ENCODE measurements at places on chromosomes 4 and X.

GRCh38 chrX:51456814-51457213 lies 39.6 kb downstream of the NUDT11 start:
- no peak for DNase-seq

- DNase-seq: no peak
These were observed 45.5 kb downstream of the SGMS2 start for GRCh38 chr4:107870236-107870635.

DNA sequence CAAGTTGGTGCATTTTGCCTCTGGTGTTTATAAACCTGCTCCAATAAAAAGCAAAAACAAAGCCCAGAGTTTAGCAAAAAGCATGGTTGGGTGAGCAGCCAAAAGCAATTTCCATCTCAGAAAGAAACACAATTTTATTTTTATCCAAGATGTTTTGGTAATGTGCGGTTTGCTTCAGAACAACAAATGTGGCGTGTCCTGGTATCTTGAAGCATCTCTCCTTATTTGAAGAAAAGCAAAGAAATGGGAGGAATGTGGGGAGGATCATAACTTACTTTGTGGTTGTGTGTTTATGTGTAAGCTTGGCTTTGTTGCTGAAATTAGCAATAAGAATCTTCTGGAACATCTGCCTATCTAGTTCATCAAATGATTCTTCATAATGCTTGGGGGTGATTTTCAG lies 88.3 kb upstream of the DDX3X start:
- no peak for DNase-seq

DNA sequence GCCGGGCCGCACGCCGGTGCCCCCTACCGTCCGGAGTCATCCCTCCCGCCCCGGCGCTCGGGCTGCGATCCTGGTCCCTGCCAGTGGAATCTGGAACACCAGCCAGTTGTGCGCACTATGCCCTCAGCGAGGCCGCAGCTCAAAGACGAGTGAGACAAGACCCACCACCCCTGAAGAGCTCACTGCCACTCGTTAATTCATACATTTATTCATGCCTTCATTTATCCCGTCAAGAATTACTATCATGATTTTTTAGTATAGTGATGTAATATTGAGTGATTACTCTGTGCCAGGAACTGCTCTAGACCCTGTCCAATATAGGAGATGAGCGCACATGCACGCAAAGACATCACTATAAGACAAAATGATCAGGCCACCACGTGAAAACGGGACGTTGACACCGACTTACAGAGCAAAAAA lies 247 bp upstream of the PPA2 start:
- DNase-seq: peak; percentile 80

DNA sequence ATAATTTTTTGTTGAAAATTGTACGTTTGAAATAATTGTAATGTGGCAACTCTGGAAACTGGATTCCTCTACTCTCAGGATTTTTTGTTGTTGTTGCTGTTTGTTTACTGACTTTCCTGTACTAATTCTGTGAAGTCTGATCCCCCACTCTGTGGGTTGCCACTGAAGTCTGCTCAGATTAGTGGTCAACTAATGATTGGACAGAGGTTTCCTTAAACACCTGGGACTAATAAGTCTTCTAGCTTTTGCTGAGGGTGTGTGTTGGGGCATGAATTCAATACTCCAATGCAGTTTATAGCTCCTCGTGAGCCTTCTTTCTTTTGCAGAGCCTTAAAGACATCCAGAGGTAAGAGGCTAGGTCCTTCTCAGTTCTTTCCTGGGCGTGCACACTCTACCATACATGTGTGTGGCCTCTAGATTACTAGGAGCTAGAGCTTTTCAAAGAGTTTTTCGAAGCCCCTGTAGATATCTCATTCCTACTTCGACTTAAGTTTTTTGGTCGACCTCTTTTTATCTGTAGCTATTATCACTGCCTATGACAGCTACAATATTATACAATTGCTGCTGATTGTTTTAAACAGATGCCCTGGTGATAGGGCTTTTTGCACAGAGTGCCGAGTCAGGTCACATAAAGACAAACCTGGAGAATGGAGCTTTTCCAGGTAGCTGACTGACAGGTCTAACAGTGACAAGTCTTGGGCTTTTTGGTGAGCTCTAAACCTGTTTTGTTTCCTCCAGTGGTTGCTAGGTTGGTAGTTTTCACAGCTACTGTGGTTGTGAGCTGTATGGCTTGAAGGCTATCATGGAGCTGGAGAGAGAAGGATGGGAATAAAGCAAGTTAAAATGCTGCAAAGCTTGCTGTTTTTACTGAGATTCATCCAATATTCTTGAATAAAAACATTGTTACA lies 34.0 kb downstream of the BMP2K start:
- no peak for DNase-seq

GRCh38 chr4:70940134-70940533 lies 38.0 kb downstream of the MOB1B start:
- DNase-seq: no peak

- no peak for DNase-seq
These were observed 1028.4 kb upstream of the INTU start for GRCh38 chr4:126604268-126604867.

DNA sequence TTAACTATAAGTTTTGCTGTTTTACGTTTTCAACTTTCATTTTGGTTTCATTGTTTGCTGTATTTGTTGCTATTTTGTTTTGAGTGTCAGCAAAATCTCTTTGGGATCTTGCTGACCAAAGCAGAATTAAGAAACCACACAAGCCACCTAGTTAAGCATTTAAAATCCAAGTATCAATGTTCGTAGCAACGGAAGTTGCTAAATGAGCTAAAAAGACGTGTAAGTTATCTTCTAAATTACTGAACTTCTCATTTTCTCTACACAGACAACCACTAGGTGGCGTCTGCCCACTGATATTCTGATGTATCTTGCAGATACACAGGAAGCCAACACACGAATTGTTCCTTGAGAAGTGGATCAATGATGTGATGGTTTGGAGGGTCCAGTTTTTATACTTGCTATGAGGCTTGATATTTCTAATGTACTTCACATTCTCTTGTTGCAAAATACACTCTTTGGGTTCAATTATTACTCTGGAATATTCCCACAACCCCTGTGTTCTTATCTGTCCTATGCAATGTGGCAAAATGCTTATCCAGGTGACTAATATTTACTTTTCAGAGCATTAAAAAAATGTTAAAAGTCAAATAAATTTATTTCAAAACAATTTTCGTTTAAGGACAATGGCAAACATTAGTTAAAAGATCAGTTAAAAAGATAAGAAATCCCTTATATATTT lies 250.5 kb downstream of the TECRL start:
- no peak for DNase-seq

DNA sequence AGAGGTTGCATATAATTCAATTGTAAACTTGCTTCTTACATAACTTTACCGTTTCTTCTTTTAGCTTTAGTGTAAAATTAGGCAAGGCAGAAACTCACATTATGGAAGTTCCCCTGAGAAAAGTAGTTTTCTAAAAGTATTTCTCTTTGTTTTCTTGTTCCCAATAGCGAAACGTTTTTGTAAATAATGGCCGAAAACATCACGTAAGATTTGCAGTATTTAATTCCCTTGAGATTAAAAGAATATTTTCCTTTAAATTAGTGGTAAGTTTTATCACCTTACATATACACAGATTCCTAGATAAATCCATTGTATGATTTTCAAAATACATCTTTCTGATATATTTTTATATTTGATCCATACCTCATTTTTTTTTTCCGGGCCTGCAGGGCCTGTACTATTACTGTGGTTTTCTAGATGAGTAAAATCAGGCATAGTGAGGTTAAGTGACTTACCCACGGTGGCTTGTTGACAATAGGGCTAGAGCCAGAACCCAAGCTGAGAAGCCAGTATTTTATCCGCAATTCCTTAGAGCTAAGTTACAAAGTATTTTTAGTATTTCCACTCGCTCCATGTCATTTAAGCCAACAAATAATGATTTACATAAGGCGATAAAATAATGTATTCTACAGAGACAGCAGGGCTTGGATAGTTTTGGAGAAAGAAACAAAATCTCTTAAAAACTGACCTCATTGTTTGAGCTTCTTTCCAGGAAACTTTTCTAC lies 82.2 kb upstream of the VEGFC start:
- DNase-seq: no peak

DNA sequence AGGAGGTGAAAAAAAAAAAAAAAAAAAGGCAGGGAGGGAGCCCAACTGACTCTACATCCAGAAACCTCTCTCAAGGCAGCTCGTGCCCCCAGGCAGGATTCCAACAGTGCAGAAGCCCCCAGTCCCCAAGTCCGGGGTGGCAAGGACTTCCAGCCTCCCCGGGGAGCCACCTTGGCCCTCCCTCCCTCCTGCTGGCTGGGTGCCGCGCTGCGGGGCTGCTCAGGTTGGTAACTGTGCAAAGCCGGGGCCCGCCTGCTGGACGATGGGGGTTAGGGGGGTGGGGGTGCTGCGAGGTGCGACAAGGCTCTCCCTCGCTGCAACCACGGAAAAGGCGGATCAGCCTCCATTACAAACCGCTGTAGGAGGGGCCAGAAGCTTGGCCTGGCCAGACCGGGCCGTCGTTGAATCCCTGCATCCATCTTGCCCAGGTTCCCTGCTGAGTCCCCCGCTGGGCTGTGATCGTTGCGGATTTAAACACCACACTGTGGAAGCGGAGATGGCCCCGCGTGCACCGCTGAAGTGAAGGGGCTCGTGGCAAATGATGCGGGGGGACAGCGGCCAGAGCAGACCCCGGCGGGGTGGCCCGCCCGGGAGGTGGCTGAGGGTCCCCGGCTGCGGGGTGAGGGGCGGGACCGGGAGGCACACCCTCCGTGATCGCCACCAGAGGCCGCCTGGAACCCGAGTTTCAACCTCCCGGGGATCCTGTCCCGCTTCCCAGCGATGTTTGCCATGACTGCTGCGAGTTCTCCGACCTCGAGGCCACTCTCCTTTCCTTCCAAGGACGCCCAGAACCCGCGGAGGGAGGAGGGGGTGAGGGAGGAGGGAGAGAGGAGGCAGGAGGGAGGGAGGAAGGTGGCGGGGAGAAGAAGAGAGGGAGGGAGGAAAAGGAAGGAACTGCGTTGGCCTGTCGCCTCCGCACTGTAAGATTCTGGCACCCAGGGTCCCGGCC lies 58.0 kb upstream of the DDX3X start:
- peak; percentile 57 for DNase-seq

GRCh38 chrX:39850630-39851152 lies 247.1 kb downstream of the BCOR start:
- no peak for DNase-seq

GRCh38 chr4:108535757-108536156 lies 84.6 kb upstream of the RPL34 start:
- DNase-seq: no peak

DNA sequence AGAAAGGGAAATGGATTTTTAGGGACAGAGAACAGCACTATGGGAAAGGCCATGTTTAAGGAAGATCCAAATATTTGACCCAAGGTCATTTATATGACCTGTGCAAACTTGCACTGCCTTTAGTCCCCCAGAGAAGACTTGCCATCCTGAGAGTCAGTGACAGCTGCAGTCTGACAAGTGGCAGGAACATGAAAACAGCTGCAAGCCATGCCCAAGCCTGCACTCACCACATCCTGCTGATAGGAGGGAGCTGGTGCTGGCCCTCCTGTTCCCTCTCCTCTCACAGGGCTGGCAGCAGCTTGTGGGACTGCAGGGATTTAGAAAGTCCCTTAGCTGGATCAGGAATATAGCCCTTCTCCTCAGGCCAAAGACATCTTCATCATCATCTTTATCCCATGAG lies 187.7 kb downstream of the RAP1GDS1 start:
- DNase-seq: no peak

GRCh38 chr4:58602022-58602421 lies 1491.8 kb upstream of the IGFBP7 start:
- DNase-seq: no peak

- DNase-seq: peak; percentile 73
These were observed 15.6 kb upstream of the BBS12 start for GRCh38 chr4:122716825-122717448.

DNA sequence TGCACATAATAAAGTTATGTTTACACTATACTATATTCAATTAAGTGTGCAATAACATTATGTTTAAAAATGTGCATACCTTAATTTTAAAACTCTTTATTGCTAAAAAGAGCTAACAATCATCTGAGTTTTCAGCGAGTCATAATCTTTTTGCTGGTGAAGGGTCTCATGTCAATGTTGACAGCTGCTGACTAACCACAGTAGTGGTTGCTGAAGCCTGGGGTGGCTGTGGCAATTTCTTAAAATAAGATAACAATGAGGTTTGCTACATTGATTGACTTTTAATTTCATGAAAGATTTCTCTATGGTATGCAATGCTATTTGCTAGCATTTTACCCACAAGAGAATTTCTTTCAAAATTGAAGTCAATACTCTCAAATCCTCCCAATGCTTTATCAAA lies 58.6 kb downstream of the C4orf46 start:
- DNase-seq: no peak

GRCh38 chr4:150131581-150132228 lies 53.5 kb downstream of the DCLK2 start:
- DNase-seq: no peak

- no peak for DNase-seq
These were observed 210.7 kb upstream of the PPP1R2C start for GRCh38 chrX:42988700-42989099.

- DNase-seq: no peak
These were observed 44.2 kb downstream of the AMELX start for GRCh38 chrX:11337292-11338009.

- DNase-seq: no peak
These were observed 133.3 kb downstream of the MAML3 start for GRCh38 chr4:140020457-140021361.

DNA sequence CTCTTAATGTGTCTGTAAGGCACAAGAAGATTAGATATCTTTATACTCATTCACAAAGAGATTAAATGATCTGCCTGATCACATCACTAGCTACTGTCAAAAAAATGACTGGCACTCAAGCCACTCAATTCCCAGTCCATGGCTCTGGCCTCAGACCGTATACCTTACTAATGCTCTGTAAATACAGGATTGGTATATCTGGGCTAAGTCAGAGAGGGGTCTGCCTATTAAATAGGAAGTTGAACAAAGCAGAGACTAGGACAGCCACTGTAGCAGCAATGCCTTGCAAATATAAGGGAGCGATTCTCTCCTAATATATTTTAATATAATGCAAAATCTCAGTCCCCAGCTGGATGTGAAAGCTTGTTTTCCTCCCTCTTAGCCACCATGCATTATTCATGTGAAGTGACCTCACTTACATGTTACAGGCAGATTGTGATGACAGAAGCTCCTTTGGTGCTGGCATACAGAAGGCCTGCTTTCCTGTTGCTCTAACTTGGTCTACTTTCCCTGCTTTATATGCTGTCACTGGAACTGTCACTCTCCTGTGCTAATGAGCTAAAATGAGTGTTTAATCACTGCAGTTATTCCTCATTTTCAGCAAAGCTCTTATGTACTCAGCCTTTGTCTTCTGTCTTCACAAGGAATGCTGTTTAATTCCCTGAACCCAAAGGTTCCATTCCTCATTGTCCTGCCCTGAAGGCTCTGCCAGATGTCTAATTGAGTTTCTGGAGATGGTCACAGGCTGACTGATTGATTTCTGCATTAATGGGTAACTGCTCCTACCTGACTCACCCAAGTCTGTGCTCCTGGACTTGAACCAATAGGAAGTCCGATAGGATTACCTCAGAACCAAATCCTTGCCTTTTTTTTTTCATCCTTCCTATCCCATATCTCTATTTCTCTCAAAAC lies 578.2 kb downstream of the KLHL13 start:
- DNase-seq: no peak

GRCh38 chr4:40524366-40525041 lies 105.2 kb downstream of the RBM47 start:
- DNase-seq: no peak

- no peak for DNase-seq
These were observed 7.7 kb downstream of the FGG start for GRCh38 chr4:154604696-154605200.

GRCh38 chr4:61771056-61771455 lies 570.9 kb downstream of the ADGRL3 start:
- no peak for DNase-seq

GRCh38 chr4:75547647-75548387 lies 8.0 kb upstream of the ODAPH start:
- no peak for DNase-seq

GRCh38 chrX:129723511-129723910 lies 15.3 kb upstream of the XPNPEP2 start:
- DNase-seq: no peak
